ENCODE measurements at places on chromosomes 4 and X.

DNA sequence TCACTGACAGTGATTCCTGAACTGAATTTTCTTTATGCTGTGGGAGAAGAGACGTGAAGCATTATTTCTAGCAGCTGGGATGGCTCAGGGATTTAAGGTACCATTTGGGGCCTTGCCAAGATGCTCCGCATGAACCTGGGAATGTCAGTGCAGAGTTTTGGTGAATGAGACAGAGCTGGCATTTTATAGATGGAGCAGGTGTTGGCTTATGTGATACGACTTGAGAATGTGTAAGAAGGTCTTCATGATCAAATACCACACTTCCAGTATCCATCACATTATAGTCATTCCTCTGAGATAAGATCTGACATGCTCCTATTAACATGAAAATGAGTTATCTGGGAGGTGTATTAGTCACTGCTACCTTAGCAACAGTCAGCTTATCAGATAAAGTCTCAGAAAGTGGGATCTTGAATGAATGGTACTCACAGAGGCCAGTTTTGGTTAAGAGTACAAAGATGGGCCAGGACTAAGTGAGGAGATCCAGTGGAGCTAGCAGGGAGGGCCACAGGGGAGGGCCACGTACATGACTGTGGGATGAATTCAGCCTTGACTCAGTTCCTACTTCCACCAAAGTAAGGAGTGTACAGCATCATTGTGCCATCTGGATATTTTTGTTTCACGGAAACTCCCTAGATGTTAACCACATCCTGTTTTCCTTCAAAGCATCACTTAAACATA, 116.7 kb downstream of the SPCS3 start:
- no peak for DNase-seq

GRCh38 chrX:28901637-28902036, 314.4 kb downstream of the IL1RAPL1 start:
- no peak for DNase-seq

DNA sequence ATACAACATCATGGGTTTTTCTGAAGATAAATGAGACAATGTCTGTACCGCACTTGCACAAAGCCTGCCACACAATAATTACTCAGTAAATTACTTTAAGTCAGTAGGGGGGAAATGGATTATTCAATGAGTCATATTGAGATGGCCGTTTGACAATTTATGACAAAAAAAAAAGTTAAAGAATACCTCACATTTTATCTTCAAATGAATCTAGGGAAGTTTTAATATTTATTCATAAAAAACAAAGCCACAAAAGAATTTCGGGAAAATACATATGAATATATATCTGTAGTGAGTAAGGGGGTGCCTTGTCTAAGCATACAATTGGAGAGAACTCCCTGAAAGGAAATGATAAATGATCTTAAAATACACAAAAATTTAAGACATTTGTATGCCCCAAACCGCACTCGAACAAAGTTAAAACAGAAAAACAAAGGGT, 197.0 kb upstream of the SLC7A11 start:
- DNase-seq = no peak

GRCh38 chr4:105426187-105426897, 47.5 kb downstream of the PPA2 start:
- no peak for DNase-seq

GRCh38 chrX:12329476-12329875, 191.2 kb downstream of the FRMPD4 start:
- no peak for DNase-seq

DNA sequence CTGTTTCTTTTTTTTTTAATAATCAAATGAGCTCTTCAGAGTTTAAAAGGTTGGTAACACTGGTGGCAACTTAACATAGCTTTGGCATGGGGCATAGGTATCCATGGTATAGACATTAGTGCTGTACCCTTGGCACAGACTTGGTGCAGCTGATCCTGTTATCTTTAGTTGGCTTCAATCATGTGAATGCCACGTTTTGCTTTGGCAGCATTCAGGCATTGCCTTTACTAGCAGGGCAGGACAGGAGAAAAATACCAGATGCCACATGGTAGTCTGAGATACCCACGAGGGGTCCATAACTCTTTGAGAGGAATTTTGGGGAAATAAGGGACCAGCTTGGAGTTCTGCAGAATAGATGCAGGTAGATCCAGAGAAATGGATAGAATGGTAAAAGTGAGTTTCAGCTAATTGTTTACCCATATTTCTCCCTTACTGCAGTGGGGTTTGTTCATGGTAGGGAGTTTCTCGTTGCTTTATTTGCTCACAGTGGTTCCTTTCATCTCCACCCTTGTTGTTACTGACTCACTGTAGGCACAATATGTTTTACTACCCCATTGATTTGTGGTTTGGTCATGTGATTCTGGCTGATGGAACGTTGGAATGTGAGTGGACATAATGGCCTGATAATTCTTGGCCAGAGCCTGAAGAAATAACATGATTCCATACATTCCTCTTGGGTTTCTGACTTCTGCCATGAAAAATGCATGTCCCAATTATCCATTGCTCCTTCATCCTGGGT, 342.7 kb downstream of the GLUD2 start:
- no peak for DNase-seq

DNA sequence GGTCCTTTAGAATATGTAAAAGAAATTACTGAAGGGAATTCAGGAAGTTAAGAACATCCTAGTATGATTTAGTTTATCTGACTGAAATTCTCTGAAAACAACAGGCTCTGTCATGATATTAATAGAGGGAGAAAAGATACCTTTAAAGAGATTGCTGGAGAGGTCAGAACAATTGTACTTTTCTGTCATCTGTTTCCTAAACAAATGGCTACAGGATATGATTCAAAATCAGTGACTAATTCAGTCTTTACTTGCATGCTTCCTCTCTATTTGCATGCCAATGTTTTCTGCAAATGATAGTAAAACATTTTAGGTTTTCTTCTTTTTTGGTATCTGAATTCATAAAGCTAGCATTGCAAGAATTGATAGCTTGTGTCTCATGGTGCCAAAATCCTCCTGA, 616.7 kb upstream of the PCDH7 start:
- no peak for DNase-seq

GRCh38 chr4:80608281-80608980, 272.9 kb downstream of the CFAP299 start:
- no peak for DNase-seq

- no peak for DNase-seq
Observed at GRCh38 chrX:149521438-149521837, 16.3 kb upstream of the IDS start.

DNA sequence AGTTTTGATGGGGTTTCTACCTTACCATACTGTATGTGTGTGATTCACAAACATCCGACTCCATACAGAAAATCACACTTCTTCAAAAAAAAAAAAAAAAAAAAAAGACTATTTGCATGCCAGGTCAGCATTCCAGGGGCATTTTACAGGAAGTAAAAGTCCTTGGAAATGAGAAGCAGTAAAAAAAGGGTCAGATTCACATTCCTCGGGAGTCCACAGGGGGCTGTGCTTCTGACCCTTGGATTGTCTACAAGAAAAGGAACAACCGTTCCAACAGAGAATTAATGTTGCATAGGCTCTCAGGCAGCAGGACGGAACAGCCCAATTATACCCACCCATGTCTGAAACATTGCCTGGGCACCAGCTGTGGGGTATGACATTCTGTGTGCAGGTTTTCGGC, 290.3 kb downstream of the LDB2 start:
- no peak for DNase-seq

- DNase-seq = no peak
Observed at GRCh38 chr4:154574311-154574710, 11.5 kb downstream of the FGB start.

- DNase-seq = peak; percentile 59
Observed at GRCh38 chr4:128574706-128575105, 234.8 kb upstream of the JADE1 start.

DNA sequence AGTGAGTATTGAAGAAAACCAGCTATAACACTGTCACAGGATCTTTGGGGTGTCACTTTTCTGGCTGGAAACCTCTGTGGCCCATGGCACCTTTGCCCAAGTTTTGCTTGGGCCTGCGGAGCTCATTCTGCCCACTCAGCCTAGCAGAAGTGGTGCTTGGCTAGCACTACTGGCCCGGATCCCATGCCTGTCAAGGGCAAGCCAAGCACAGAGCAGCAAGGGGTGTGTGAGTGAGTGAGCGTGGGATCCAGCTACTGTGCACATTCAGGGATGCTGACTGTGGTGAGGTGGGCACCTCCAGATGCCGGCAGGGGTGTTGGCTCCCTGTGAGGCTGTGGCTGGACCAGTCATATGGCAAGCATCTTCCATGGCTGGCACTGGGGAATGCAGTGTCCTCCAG, 55.4 kb upstream of the RASGEF1B start:
- DNase-seq = no peak

- no peak for DNase-seq
Observed at GRCh38 chr4:165612936-165613335, 234.1 kb downstream of the CPE start.

GRCh38 chrX:17292111-17292527, 82.9 kb upstream of the NHS start:
- DNase-seq = no peak

DNA sequence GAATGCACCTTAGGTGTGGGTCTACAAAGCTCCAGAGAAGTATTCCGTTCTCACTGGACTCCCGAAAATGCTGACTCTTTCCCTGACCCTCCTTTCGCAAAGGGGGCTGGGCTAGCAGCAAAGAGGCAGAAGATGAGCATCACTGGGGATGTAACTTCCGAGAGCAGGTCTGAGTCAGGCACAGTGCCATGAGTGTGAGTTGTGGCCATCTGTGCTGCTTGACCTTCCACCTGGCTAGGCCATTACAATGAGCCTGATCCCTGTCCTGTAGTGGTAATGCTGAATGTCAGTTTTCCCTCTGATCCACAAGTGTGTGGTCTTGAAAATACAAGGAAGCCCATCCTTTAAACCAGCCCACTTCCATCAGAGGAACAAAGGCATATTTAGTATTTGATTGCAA, 479.4 kb downstream of the AFF2 start:
- DNase-seq = no peak

GRCh38 chr4:26178854-26179253, 142.0 kb upstream of the RBPJ start:
- no peak for DNase-seq

- DNase-seq = no peak
Observed at GRCh38 chrX:14491689-14492088, 37.6 kb upstream of the GLRA2 start.

GRCh38 chr4:34108391-34108790, 2135.9 kb downstream of the ARAP2 start:
- DNase-seq = no peak

GRCh38 chrX:70262952-70263567, 3.1 kb upstream of the P2RY4 start:
- peak; percentile 37 for DNase-seq

GRCh38 chrX:3545901-3546300, 167.5 kb downstream of the PRKX start:
- DNase-seq = no peak

- DNase-seq = no peak
Observed at GRCh38 chr4:139227729-139228404, 50.8 kb upstream of the ELF2 start.

DNA sequence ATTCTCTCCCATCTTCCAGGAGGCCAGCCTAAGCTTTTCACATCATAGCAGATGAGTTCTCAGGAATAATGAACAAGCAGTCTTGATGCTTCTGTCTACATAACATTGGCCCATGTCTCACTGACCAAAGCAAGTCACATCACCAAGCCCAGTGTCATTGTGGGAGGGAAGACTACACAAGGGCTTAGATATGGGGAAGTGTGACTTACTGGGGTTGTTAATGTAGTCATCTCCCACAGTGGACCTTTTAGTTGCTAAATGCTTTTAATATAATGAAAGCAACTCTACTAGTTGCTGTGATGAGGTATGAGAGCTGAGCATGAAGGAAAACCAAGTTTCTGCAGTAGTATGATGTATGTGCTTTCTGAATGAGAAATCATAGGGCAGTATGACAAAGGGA, 40.5 kb downstream of the TSPAN7 start:
- no peak for DNase-seq

DNA sequence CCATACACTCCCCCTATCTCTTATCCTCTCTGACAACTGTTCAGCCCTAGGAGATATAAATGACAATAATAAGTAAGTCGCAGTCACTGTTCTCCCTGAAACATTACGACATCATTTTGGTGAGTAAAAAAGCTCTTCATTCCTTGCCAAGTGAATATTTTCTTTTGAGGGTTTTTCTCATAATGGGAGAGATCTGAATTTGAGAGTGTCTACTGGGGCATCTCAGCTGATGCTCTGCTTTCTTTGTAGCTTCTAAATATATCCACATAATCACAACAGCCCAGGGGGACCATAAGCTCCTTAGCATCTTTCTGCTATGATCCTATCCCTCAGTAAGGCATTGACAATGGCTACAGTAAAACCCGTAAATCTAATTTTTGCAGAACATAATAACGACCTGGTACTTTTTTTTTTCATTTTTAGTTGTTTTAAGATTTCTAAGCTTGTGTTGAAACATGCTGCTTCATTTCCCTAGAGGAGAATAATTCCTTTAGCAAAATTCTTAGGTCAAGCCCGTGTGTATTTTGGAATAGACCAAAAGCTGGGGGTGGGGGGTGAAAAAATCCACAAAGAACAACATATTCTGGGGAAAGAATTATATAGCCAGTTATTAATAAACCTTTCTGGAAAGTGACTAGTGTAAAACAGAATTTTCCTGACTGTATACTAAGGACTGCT, 78.1 kb upstream of the GPM6B start:
- no peak for DNase-seq
